ENCODE measurements at places on chromosomes 16 and 17.
A peak's percentile ranks its signal among the peaks of the same experiment; 100 is the strongest.

- DNase-seq: no peak
Observed at GRCh38 chr16:78060809-78061208, 38.5 kb downstream of the CLEC3A start.

DNA sequence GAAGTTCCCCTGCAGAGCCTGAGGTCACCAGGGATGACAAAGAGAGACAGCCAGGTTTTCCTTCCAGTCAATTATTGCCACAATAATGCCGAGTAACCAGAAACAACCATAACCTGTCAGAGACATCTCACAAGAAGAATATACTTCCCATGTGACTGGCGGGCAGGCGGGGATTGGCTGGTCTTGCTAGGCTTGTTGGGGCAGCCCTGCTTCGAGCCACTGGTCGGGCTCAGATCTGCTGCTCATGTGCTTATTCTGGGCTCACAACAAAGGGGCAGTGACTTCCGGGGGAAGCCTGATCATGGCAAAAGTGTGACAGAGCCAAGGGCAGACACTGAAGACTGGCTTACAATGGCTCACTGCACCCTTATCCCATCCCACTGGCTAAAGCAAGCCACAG, 48.1 kb upstream of the IRX6 start:
- no peak for DNase-seq

DNA sequence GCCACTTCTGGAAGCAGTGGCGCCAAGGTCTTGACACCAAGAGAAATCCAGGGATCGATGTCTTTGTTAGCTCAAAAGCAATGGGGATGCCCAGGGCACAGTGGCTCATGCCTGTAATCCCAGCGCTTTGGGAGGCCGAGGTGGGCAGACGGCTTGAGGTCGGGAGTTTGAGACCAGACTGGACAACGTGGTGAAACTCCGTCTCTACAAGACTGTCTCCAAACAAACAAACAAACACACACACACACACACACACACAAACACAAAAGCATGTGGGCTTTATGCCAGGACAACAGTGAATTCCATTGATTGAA, 22.4 kb upstream of the FAAP100 start:
- DNase-seq: no peak

DNA sequence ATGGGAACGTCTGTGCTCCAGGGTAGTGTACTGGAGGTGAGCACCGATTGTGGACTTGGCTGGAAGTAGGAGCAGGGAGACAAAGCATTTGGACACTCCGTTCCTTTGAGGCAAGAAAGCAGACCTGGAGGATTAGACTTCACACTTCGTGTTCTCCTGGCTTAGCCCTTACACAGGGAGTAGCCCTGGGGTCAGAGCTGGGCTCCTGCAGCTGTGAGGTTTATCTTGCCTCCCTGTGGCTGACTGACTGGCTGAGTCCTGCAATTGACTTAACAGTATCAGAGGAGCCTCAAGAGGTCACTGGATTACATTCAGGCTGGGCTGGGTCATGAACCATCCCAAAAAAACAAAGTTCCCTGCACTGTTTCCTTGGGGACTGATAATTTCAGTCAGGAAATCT, 37.1 kb downstream of the MPRIP start:
- no peak for DNase-seq

- no peak for DNase-seq
Observed at GRCh38 chr16:20042848-20043247, 30.8 kb downstream of the GPR139 start.

DNA sequence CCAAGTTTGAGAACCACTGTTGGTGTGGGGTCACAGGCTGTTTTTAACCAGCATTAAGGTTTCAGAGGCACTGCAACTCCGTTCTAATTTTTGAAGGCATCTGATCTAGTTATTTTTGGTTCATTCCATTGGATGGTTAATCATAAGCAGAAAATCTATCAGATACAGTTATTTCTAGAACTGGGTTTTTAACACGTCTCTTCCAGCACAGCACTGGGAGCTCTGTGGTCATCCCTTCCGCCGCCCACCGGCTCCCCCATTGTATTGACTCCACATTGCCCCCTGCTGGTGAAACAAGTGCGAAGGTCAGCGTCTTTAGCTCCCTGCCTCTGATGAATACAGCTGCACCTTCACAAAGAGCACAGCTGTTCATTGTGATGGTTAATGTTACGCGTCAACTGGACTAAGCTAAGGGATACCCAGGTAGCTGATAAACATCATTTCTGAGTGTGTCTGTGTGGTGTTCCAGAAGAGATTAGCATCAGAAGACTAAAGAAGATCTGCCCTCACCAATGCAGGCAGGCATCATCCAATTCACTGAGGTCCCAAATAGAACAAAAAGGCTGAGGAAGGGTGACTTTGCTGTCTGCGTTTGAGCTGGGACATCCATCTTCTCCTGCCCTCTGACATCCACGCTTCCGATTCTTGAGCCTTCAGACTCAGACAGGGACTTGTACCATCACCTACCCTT, 8.5 kb downstream of the CCL18 start:
- DNase-seq: peak; percentile 60

DNA sequence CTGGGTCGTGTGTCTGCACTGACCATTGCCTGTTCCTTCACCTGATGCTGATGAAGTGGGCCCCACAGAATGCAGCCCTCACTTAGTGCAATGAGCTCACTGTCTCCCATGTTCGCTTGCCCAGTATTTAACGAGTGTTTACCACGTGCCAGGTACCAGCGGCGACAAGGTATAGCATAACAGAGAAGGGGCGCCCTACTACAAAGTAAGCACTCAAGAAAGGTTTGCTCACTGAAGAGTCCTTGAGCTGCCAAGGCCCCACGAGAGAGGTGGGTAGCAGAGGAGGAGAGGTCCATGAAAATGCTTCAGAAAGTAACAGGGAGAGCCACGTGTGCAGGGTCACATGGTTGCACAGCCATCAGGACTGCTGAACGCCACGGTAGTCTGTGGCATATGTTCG, 230.0 kb downstream of the NTN1 start:
- no peak for DNase-seq

DNA sequence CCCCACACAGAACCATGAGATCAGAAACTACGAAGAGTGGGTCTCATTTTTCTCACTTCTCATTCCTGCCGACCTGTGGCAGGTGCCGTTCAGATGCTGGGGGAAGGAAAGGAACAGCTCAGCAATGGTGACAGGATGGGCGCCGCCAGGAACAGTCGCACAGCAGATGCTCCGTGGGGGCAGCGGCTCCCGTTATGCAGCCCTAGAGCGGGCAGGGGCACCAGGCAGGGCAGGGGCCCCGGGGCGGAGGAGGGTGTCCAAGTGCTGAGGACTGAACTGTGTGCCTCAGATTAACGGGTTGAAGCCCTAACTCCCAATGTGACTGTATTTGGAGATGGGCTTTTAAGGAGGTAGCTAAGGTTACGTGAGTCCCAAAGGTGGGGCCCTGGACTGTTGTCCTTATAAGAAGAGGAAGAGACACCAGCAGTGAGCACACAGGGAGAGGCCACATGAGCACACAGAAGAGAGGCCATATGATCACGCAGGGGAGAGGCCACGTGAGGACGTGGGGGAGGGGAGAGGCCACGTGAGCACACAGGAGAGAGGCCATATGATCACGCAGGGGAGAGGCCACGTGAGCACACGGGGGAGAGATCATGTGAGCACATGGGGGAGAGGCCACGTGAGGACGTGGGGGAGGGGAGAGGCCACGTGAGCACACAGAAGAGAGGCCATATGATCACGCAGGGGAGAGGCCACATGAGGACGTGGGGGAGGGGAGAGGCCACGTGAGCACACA, 95.7 kb upstream of the METRNL start:
- DNase-seq: no peak

DNA sequence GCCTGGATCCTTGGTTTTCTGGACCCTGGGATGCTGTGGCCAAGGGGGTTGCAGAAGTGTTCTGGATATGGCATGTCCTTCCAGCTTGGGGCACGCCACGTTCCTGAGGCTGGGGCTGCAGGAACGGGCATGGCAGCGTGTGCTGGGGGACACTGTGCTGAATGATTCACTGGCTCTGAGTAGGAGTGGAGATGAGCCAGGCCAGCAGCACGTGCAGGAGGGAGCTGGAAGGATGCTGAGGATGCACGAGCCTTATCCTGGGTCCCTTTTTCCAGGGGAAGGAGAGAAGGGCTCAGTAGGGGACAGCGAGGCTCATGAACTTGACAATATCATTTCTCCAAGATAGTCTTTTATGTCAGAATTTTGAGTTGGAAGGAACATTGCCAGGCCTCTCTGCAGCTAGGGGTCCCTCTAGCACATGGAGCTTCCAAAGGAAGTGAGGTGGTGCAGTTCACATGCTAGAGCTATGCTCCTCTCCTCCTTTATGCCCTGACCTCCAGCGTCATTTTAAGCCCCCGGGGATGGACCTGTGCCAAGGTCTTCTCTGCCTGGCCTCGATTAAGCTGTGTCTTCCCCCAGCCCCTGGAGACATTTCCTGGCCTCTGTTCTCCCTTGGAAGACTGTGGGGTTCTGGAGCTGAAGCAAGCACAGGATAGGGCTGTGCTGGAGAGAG, 125.9 kb downstream of the OR1D5 start:
- DNase-seq: no peak

DNA sequence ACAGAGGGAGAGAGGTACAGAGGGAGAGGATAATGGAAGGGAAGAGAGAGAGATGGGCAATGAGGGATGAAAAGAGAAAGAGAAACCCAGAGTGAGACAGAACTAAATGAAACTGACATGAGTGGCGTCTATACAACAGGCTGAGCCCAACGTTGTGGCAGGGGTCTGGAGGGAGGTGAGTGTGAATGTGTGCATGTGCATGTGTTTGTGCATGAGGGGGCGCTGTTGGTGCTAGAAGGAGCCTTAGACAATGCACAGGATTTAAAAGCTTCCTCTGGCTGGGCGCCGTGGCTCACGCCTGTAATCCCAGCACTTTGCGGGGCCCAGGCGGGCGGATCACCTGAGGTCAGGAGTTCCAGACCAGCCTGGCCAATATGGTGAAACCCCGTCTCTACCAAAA, 454.8 kb upstream of the CDH11 start:
- no peak for DNase-seq

DNA sequence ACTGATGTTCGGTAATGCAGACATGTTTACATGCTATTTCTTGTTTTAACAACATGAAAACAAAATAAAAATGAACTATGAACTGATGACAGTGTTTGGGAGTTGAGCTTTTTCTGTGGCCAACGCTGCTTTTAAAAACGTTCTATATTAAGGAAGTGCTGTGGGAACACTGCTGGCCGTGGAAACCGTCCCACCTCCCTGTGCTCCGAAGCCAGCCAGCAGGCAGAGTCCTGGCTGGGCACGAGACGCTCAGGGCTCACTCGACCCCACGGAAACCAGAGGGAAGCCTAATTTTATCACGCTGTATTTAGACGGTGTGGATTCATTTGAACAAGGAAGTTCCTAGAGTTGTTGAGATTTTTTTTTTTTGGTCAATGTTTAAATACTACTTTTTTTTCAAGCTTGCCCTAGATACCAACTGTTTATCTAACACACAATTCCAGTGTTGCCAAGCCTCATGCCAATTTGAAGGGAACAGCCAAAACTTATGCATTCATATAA, 25.8 kb downstream of the ADCY9 start:
- DNase-seq: no peak

GRCh38 chr17:30975042-30975820, 4.4 kb downstream of the RNF135 start:
- DNase-seq: no peak

DNA sequence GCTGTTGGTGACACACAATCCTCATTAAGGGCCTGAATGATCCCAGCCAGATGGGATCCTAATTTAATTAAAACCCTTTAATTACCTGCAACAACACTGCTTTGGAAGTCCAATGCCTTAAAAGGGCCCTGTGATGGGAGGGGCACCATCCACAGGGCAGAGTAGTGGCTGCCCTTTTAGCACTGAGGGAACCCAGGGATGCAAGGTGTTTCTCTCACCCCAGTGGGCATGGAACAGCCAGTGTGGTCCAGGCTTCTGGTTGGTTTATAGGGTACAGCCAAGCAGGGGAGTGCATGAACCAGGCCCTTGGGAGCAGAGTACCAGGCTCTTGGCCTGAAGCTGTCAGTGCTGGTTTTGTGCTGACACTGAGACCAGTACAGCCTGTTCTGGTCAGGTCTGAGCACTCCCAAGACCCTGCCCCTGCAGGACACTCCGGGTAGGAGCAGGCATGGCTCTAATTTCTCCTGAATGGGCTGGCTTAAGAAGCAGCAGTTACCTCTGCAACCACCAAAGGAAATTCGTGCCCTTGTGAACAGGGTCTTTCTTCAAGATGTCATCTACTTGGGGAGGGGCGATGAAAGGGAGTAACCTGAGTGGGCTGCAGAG, 9.9 kb downstream of the NXPH3 start:
- DNase-seq: no peak

GRCh38 chr17:66950886-66951604, 13.5 kb upstream of the CACNG4 start:
- DNase-seq: no peak

GRCh38 chr17:688100-688989, 26.3 kb downstream of the VPS53 start:
- DNase-seq: no peak

GRCh38 chr17:68759343-68760140, 158.4 kb upstream of the FAM20A start:
- peak; percentile 55 for DNase-seq
